H9 (cell line): ENCODE measurements at places on chromosomes 16 and 17.

DNA sequence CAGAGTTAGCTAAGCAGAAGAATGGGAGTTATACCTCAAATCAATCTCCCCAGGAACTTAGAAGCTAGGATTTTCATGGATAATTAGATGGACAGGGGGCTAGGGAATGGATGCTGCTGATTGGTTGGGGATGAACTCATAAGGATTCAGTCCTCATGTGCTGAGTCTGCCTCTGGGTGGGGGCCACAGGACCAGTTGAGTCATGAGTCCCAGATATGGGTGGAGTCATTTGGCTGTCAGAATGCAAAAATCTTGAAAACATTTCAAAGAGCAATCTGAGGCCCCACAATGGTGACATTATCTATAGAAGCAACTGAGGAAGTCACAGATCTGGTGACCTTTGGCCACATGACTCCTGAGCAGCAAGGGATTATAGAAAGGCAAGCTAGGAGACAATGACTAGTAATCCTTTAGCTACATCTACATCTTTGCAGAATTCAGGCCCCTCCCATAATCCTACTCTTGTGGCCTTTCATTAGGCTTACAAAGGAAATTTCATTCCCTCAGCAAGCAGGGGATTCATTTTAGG, 82.6 kb upstream of the CCL2 start:
- no peak for DNase-seq

DNA sequence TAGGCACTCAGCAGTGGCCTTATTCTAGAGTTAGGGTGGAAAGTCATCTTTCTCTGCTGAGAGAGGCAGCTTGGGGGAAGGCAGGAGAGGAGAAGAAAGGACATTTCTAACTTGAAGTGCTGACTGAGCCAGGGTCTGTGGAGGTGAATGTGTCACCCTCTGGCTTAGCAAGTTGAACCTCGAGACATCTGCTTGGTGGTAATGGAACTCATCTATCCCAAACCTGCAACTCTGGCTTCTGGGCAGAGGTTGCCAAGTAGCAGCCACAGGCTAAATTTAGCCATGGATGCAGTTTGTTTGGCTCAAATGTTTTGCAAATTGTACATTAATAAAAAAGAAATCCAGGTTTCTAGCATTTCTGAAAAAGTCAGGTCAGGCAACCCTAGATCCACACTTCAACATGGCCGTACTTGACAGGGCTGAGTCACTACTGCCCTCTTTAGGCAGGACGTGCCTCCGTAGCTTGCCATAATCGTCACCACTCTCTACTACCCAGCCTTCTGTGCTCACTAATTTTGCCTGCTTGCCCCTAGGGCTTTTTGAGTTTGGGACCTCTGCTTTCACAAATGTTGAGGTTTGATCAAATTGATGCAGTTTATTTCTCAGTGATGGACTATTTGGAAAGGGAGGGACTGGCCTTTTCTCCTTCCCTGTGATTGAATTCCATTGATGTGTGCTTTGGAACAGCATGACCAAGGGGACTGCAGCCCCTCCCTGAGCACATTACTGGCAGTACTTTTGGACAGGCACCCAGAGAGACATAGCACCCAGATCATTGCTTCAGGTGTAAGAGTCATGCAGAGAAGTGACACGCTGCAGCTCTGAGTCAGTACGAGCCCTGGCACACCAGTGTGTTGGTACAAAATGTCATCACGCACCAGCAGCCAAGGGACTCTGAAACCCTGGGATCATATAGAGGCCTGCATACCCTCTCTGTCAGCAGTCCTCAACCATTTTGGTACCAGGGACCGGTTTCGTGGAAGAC, 5.2 kb downstream of the CDH13 start:
- peak; percentile 50 for DNase-seq

DNA sequence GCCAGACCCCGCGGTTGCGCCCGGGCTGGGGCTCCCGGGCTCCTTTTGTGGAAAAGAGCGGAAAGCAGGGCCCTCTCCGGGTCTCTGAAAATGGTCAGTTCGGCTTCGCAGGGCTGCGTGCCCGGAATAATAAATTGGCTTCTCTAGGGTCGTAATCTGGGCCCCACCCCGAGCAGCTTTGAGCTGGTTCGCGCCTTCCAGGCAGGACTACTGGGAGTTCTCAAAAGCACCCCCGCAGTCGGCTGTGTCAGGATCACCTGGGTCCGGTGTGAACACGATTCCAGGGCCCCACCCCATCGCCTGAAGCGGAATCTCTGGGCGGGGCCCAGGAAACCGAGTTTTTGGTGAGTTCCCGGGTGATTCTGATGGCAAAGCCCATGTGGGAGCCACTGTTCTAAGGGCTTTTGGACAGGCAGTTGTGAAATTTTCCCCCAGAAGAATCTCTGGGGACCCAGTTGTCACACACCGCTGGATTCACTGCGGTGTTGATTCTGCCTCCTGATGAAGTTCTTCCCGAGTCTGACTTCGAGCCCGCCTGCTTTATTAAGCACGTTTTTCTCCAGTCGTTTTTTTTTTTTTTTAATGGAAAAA, 77.0 kb downstream of the MRC2 start:
- DNase-seq = peak; percentile 79

GRCh38 chr16:73046202-73046848, 1.6 kb downstream of the ZFHX3 start:
- no peak for DNase-seq

DNA sequence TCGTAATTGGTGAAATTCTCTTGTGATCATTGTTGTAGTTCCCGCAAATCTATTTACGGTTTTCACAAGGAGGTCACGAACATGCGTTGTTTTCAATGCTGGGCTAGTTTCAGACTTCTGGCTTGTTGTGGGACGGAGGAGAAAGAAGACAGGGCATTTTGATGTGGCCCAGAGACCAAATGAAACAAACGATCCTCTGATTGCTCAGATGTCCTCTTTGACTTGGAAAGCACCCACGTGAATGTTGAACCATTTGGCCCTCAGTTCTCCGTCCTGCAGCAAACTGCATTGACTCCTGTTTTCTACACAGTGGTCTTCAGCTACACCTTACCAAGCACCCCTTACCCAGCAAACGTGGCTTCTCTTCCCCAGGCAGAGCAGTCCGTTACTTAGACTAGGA, 391.0 kb downstream of the WWOX start:
- DNase-seq = no peak

- DNase-seq = no peak
Measured at GRCh38 chr17:14781123-14781522, 480.2 kb downstream of the HS3ST3B1 start.

DNA sequence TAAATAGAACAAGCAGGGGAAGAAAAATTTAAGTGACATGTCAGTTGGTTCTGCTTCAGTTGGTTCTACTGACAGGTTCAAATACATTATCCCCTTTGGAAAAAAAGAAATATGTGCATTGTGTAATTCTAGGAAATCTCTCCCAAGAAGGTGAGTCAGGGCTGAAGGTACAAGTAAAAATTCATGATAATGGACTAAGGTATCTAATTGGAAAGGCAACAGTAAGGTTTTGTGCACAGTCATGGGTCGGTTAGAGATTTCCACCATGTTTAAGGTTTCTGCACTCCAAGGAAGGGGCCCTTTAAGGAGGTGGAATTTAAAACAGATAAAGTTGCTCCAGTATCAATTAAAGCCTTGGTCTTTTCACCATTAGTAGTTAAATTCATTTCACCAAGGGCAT, 17.9 kb upstream of the B4GALNT2 start:
- no peak for DNase-seq

DNA sequence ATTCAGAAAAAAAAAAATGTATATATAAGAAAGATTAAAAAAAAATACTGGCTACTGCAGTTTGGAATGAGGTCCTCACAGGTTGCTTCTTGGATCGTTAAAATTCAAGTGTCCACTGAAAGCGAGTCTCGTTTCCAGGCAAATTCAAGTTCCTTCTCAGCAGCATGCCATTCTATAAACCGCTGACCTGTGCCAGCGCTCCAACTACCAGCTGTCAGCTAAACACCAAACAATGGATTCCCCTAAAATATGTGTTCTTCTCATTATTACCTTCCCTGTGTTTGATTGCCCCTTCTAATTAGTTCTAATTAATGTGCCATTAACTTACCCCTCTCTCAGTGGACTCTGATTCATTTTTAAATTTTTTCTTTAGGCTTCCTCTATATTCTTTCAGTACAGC, 92.4 kb downstream of the DNAH9 start:
- no peak for DNase-seq

GRCh38 chr16:50744881-50745280, 3.0 kb downstream of the CYLD start:
- DNase-seq = no peak

DNA sequence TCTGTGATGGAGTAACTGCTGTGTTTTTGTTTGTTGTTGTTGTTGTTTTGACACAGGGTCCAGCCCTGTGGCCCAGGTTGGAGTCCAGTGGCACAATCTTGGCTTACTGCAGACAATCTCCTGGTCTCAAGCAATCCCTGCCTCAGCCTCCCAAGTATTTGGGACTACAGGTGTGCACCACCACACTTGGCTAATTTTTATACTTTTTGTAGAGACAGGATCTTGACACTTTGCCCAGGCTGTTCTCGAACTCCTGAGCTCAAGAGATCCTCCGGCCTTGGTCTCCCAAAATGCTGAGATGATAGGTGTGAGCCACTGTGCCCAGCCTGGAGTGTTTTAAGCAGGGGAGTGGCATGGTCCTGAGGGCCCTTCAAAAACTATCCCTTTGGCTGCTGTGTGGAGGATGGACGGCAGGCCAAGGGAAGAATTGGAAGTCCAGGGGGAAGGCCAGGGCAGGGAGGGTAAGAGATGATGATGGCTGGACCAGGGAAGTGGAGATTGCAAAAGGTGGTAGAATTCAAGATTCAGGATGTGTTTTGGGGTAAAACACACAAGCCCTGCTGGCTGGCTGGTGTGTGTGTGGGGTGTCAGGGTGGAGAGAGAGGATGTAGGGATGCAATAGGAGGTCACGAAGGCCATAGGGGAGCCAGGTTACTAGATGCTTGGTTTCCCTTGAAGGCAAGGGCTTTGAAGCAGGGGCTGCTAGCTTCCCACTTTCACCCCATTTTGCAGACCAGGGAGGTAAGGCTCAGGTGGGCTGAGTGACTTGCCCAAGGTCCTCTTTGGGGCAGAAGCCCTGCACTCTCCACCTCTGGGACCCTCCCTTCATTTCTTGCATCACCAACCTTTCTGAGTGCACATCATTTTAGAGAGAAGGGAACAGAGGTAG, 18.8 kb upstream of the PLLP start:
- DNase-seq = no peak

- no peak for DNase-seq
Measured at GRCh38 chr16:26648851-26649250, 417.9 kb upstream of the C16orf82 start.

DNA sequence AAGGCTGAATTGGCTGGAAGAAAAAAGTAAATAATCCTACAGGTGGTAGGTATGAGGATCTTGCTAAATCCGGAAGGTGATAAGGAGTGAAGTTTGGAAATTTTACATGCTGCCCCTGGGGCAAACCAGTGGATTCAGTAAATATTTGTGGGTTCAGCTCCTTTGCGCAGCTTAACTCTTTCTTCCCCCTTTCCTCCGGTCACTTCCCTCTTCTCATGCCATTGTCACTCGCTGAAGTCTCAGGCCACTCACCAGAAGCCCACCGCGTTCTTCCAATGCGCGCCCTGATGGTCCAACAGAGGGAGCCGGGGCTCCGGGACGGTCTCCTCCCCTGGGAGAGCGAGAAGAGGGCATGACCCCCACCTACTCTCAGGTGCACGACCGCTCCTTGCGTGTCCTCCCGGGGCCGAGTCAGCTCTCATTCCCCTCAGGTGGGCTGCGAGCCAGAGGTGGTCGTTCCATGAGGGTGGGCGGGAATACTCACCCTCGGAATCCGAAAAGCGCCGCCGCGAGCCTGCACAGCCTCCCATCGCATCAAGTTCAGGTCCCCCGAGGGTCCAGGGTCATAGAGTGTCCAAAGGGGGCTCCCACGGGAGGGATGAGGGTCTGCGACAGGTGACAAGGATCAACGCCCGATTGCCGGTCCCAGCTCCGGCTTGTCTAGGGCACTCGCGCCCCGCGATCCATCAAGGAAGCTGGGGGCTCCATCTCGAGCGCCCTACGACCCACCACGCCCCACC, 474 bp downstream of the CLN3 start:
- DNase-seq = peak; percentile 59

DNA sequence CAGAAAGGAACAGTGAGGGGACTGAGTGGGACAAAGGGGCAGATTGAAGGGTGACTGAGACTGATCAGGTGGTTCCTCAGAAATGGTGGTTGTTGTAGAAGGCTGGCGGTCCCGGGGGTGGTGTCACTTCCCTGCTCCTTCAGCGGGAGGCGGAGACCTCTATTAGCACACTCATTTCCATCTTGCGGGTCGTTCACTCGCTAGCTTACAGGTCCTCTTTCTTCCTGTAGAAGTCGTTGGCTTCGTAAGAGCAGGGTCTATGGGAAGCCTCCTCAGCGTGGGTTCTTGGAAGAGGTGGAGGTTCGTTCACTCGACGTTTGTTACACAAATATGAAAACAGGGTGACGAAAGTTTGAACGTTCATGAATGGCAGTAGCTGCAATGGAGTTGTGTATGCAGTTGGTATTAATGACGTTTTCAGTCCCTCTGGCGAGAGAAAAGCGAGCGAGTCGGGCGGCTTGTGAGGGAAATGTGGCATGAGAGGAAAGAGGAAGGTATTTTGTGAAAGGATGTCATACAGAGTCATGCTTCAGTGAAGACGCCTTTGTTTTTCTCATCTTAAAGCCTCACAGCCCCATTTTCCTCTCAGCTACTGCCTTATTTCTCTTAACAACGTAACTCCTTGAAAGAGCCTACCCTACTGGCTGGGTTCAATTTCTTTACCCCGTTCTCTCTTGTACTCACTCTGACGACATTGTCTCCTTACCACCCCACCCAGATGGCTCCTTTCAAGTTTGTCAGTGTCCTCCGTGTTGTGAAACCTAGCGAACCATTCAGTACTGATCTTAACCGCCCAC, 667 bp downstream of the EFCAB13 start:
- peak; percentile 82 for DNase-seq

DNA sequence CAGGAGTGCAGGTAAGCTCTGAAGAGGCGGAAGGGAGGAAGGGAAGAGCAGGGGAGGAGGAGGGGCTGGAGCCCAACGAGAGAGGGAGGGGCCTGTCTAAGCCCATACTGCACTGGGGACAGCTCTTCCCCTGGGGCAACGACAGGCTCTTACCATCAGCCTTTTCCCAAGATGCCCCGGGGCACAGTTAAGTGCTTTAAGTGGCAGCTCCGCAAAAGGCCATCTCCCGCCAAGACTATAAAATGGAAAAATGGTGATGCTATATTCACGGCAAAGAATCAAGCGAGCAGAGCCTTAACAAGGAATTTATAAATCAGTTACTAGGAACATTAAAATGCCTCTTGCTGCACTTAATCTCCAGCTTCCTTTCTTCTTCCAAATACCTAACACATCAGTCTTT, 110.2 kb upstream of the NLRP1 start:
- peak; percentile 80 for DNase-seq

GRCh38 chr16:4891886-4892216, 44.6 kb downstream of the UBN1 start:
- DNase-seq = no peak
